ENCODE measurements at places on chromosomes 5 and 9. TPM values are rescaled to one million over a fixed set of nuclear protein-coding genes. Genes with fewer than 3 reads are reported as not detected.
A peak's percentile ranks its signal among the peaks of the same experiment; 100 is the strongest.

DNA sequence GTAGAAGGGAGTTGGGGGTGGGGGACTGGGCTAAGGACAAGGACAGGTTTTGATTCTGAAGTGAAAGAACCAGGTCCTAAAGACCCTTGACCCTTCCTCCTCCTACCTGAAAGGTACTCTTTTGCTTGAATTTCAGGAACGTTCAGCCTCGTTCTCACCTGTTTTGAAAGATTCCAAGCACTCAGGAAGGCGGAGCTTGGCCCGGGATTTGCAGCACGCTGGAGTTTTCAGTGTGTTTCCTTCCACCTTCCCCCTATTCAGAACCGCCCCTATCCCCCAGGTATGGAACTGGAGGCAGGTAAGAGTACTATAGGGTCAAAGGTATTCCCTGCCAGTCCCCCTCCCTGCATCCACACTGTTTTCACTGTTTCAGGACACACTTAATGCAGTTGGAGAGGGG is 7.1 kb downstream of the EGR1 start:
- no peak overlapping the region for H3K27ac ChIP-seq
- H3K27me3 ChIP-seq = no peaks in the 10 kb centered on the region
- DNase-seq = no peak
- no peaks in the 10 kb centered on the region for H3K36me3 ChIP-seq
- no peak overlapping the region for H3K4me3 ChIP-seq

DNA sequence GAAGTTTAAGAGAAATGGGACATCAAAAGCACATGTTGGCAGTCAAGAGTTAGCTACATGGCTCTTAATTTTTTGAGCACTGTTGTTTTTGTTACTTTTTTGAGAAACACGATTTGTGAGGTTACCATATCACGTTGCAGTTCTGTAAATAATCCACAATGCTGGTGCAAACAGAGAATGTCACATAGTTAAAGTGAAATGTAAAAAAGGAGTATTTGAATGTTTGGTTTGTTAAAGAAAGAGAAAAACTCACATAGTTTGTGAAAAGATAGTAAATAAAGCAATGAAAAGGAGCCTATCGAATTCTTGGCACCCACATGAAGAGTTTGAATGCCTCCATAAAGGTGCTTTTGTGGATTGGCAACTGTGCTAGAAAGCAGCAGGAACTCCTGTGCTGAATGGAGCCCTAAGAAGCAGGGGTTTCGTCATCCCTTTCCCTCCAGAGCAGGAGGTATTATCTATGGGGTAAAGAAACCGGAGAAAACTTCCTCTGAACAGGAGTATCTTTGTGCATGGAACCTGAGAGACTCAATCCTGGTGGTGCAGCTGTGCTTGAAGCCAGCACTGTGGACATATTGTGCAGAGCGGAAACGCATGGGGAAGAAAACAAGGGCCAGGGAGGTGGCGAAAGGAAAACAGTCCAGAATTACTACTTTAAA is 148.5 kb upstream of the OTULINL start:
- no peak overlapping the region for H3K27ac ChIP-seq
- H3K4me3 ChIP-seq = no peak overlapping the region
- DNase-seq = no peak
- H3K27me3 ChIP-seq = no peaks in the 10 kb centered on the region

GRCh38 chr9:101476576-101477208 is 41.1 kb upstream of the ALDOB start:
- no peak for DNase-seq
- no peak overlapping the region for H3K27ac ChIP-seq
- H3K36me3 ChIP-seq = no peaks in the 10 kb centered on the region
- no peaks in the 10 kb centered on the region for H3K27me3 ChIP-seq

GRCh38 chr9:114153761-114154599 is 1.4 kb upstream of the COL27A1 start:
- H3K4me3 ChIP-seq = peak overlapping the region; percentile 24
- no peaks in the 10 kb centered on the region for H3K4me1 ChIP-seq
- no peak overlapping the region for H3K27ac ChIP-seq
- no peaks in the 10 kb centered on the region for H3K27me3 ChIP-seq

DNA sequence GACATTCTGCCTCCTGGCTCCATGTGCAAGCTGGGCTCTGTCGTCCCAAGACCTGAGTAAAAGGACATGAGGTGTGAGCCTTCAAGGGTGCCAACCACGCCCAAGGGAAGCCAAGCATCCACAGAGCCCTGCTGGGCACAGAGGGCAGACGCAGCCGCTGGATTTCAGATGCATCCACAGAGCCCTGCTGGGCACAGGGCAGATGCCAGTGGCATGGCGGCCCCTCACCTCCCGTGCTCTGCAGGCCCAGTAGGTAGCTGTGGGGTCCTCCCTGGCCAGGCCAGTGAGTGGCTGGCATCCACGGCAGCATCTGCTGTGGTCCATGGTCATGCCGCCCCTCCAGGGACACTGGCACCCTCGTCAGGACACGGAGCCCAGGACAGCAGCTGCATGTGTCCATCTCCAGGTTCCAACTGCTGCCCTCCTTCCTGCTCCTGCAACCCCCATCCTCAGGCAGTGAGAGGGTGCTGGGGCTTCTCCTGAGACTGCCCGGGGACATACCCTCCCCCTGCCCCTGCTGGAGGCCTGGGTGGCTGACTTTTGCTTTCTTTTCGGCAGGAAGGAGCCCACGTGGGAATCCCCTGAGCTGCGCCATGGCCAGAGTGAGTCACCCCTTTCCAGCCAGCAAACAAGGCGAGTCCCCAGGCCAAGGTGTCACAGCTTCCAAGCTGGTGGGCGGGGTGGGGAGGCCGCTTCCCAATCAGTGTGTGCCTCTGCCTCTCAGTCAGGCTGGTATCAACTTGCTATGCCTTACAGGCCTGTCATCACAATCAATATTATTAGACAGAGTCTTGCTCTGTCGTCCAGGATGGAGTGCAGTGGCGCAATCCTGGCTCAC is 4.0 kb upstream of the TRAF2 start:
- no peaks in the 10 kb centered on the region for H3K36me3 ChIP-seq
- H3K4me1 ChIP-seq = peaks cover 5% of the 10 kb centered on the region
- H3K27me3 ChIP-seq = no peaks in the 10 kb centered on the region
- no peak overlapping the region for H3K4me3 ChIP-seq
- H3K27ac ChIP-seq = no peak overlapping the region

DNA sequence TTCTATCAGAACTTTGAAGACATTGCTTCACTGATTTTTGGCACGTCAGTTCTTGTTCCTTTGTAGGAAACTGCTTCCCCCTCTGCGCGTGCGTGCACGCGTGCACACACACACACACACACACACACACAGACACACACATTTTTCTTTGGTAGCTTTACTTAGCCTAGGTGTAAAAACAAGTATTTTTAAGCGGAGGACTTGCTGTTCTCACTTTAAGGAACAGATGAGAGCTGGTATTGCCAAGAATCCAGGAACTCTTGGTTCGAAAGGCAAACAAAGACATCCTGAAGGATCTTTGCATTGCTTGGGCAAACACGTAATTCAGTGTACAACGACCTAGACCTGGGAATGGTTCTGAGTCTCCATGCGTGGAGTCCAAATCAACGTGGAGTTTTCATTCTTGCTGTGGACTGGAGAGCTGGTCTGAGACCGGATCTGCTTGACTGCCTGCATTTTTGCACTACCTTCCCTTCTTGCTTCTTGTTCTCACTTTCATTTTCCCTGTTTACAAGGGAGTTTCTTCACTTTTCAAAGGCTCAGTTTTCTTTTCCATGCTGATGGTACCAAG is 8.2 kb downstream of the TMEM268 start:
- no peaks in the 10 kb centered on the region for H3K36me3 ChIP-seq
- H3K4me1 ChIP-seq = no peaks in the 10 kb centered on the region
- no peak for DNase-seq
- H3K27me3 ChIP-seq = no peaks in the 10 kb centered on the region
- H3K4me3 ChIP-seq = no peak overlapping the region

GRCh38 chr5:69317391-69317790 is 15.2 kb downstream of the CCDC125 start:
- no peak for DNase-seq
- H3K36me3 ChIP-seq = no peaks in the 10 kb centered on the region
- H3K27me3 ChIP-seq = no peaks in the 10 kb centered on the region
- no peaks in the 10 kb centered on the region for H3K4me1 ChIP-seq
- H3K4me3 ChIP-seq = no peak overlapping the region
- H3K27ac ChIP-seq = no peak overlapping the region

GRCh38 chr9:131393622-131394463 is at the start of gene PRRC2B:
Gene PRRC2B, plus strand, starts transcription at chr9:131394086. Its CDS starts 36,059 bp downstream, at chr9:131430145.
- peak; percentile 82 for DNase-seq
- peak within 1 kb of the TSS; percentile 46 for H3K4me3 ChIP-seq
- H3K27me3 ChIP-seq = no peaks in the 10 kb centered on the region
- peak within 1 kb of the TSS; percentile 99 for H3K27ac ChIP-seq
- no peaks in the 10 kb centered on the region for H3K36me3 ChIP-seq

GRCh38 chr5:88677943-88678769 is 204.8 kb downstream of the MEF2C start:
- H3K4me3 ChIP-seq = no peak overlapping the region
- peak overlapping the region; percentile 18 for H3K27ac ChIP-seq
- peaks cover 11% of the 10 kb centered on the region for H3K4me1 ChIP-seq
- H3K36me3 ChIP-seq = no peaks in the 10 kb centered on the region
- peaks cover 37% of the 10 kb centered on the region for H3K27me3 ChIP-seq
- no peak for DNase-seq

DNA sequence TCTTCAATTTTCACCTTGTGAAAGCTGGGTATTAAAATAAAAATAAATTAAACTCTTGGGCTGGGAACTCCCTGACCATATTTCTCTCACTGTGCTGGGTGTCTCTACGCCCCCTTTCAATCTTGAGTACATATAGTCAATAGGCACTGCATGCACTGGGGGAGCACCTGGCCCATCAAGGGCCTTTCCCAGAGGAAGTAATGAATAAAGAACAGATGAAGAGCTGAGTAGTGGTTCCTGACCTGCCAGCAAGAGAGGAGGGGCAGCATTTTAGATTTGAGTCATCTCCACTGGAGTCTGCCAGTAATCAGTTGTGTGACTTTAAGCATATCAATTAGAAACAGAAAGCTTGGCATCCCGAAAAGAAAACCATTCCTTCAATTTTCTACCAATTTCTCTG is 6.2 kb downstream of the MAPKAP1 start:
- no peaks in the 10 kb centered on the region for H3K4me1 ChIP-seq
- H3K4me3 ChIP-seq = no peak overlapping the region
- DNase-seq = no peak
- no peaks in the 10 kb centered on the region for H3K27me3 ChIP-seq

DNA sequence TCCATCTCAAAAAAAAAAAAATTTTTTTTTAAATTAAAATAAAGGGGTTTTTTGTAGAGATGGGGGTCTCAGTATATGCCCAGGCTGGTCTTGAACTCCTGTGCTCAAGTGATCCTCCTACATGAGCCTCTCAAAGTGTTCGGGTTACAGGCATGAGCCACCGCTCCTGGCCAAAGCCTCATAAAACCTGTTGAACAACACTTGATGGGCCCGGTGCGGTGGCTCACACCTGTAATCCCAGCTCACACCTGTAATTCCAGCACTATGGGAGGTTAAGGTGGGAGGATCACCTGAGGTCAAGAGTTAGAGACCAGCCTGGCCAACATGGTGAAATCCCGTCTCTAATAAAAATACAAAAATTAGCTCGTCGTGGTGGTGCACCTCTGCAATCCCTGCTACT is 7.7 kb upstream of the NPM1 start:
- H3K36me3 ChIP-seq = no peaks in the 10 kb centered on the region
- no peak for DNase-seq
- no peak overlapping the region for H3K27ac ChIP-seq
- no peaks in the 10 kb centered on the region for H3K27me3 ChIP-seq
- no peaks in the 10 kb centered on the region for H3K4me1 ChIP-seq

DNA sequence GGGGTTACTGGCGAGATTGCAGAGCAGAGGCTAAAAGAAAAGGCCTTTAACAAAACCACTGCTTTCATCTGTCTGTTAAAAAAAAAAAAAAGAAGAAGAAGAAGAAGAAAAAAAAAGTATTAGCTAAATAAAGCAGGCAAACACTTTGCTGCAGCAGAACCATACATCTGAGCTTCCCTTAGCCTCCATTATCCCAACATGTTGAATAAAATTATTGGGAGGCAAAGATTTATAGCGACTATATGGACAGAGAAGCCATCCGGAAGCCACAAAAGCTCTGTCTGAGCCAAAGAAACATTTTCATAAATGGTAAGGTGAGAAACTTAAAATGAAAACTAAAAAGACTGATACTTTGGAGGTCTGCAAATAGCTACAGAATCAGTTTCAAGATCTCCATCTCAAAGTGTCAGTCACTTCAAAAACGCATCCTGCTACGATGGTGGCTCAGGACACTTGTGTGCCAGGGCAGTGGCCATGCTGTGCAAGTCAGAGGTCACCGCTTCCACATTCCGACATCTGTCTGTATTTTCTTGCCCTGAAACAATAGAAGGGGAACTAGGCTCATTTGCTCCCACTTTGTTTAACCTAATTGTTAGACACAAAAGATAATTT is 9.6 kb downstream of the EFNA5 start:
- no peaks in the 10 kb centered on the region for H3K27me3 ChIP-seq
- H3K27ac ChIP-seq = no peak overlapping the region
- no peak for DNase-seq
- H3K4me1 ChIP-seq = no peaks in the 10 kb centered on the region

DNA sequence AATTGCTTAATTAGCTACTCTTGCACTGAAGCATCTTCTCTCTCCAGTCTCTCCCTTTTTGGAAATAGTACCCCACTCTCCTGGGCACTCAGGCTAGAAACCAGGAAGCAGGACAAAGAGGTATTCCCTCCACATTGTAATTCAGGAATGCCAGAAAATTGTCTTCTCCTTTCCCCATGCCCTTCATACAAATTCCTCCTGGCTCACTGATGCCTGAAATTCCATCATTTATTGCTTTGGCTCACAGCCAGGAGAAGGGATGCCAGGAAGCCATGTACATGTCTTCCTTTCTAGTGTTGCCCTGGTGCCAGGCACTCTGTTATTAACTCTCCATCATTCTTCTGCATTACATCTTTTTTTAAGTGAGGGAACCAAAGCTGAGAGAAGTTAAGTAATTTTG is 716.5 kb upstream of the C9orf72 start:
- no peak overlapping the region for H3K4me3 ChIP-seq
- no peak overlapping the region for H3K27ac ChIP-seq

NMUR2 gene
- total RNA-seq = not detected

GABRB2 gene
- not detected for total RNA-seq

PRDM12 gene
- not detected for total RNA-seq

IL7R gene
- 4.1 TPM for total RNA-seq

ZFYVE16 gene
- 65.6 TPM for total RNA-seq

MCC gene
- 50.5 TPM for total RNA-seq
